ENCODE measurements at places on chromosomes 2 and 18. TPM values are rescaled to one million over a fixed set of nuclear protein-coding genes. Genes with fewer than 3 reads are reported as not detected.

CFAP221 gene
- total RNA-seq = not detected

SP140 gene
- 0.09 TPM for total RNA-seq

C2orf80 gene
- total RNA-seq = not detected

PDCD1 gene
- total RNA-seq = not detected

SLC5A7 gene
- total RNA-seq = not detected

LRPPRC gene
- 64.1 TPM for total RNA-seq

DARS1 gene
- 89.0 TPM for total RNA-seq

ABCG8 gene
- total RNA-seq = not detected

VWC2L gene
- total RNA-seq = not detected

DCDC2C gene
- not detected for total RNA-seq

GAREM2 gene
- total RNA-seq = 0.57 TPM

GKN1 gene
- total RNA-seq = not detected

TIA1 gene
- total RNA-seq = 79.0 TPM

SMYD1 gene
- not detected for total RNA-seq

CPLX4 gene
- not detected for total RNA-seq

RGPD8 gene
- 16.4 TPM for total RNA-seq

GKN2 gene
- not detected for total RNA-seq

SERPINB4 gene
- not detected for total RNA-seq

SIGLEC15 gene
- total RNA-seq = 8.4 TPM

FBXO36 gene
- 1.6 TPM for total RNA-seq

NT5C1B gene
- not detected for total RNA-seq

TGFA gene
- not detected for total RNA-seq

MRPL30 gene
- total RNA-seq = 13.2 TPM

FAM237A gene
- total RNA-seq = not detected

ABCG5 gene
- total RNA-seq = not detected

UGT1A7 gene
- total RNA-seq = not detected

ACTR2 gene
- 127 TPM for total RNA-seq

CDK5R2 gene
- not detected for total RNA-seq

ASXL3 gene
- not detected for total RNA-seq

GPR75 gene
- 2.4 TPM for total RNA-seq

GALNT13 gene
- total RNA-seq = 0.45 TPM

METTL4 gene
- 22.1 TPM for total RNA-seq

NYAP2 gene
- not detected for total RNA-seq

LOXHD1 gene
- not detected for total RNA-seq

TIGD1 gene
- total RNA-seq = 7.8 TPM

IKZF2 gene
- 11.3 TPM for total RNA-seq

ACTG2 gene
- 2.4 TPM for total RNA-seq

CCDC150 gene
- 19.7 TPM for total RNA-seq

SPRED2 gene
- total RNA-seq = 20.6 TPM

MSTN gene
- 0.08 TPM for total RNA-seq

MAP2 gene
- 2.1 TPM for total RNA-seq

LTBP1 gene
- 947 TPM for total RNA-seq

CRYGC gene
- total RNA-seq = not detected
